Neural progenitor cell (in vitro differentiated cells): ENCODE measurements at places on chromosomes 11 and 22. TPM values are rescaled to one million over a fixed set of nuclear protein-coding genes. Genes with fewer than 3 reads are reported as not detected.
A peak's percentile ranks its signal among the peaks of the same experiment; 100 is the strongest.

DNA sequence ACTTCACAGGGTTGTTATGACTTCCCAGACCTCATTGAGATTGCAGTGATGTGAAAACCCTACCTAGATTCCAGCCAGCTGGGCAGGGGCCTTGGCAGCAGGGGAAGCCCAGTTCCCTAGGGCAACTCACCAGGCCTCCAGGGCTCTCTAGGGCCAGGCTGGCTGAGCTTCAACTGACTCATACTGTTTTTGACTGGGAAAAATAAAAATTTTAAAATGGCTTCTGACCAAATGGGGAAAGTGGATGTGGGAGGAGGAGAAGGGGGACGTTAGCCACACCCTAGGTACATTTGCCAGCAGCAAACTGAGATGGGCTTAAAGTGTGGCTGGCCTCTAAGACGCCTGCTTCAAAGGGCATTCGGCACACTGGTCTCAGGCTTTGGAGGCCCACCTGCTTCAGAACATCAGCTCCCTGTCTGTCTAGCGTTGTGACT lies 39.0 kb downstream of the BMAL1 start:
- no peak for DNase-seq

The PNPLA5 gene
- total RNA-seq = 0.11 and 0.22 TPM in 2 replicates

The RIMBP3B gene
- total RNA-seq = 0.34 TPM in 1 of 2 replicates, not detected in the other

The MFRP gene
- total RNA-seq = not detected in 2 replicates

DNA sequence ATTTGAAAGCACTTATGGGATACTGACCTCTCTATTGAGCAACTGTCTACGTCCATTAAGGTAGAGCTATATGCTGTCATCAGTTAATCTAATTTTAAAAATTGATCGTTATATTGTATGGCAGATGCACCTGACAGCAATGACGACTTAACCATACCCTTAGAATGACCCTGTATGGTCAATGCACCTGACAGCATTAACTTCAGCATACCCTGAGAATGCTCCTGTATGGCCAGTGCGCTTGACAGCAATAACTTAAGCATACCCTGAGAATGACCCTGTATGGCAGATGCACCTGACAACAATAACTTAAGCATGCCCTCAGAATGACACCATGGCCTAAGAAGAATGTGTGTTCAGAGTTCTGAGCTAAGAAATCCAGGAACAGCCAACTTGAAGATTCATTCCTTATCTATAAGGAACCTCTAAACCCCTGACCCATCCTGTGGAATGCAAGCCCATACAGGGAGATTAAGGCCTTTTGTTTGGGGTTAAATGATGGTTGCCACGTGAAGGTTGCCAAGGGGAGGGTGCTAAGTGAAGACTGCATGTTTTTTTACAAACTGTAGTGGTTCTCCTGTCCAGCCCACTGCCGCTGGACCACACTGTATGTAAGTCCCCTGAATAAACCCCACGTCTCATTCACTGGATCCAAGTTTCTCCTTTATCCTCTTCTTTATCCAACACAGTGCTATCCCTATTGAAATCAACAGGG lies 138.3 kb downstream of the GUCY1A2 start:
- DNase-seq = peak; percentile 86
